ENCODE measurements at places on chromosomes 4 and X. TPM values are rescaled to one million over a fixed set of nuclear protein-coding genes. Genes with fewer than 3 reads are reported as not detected.

SSX2 gene
- not detected for polyA plus RNA-seq

BEX2 gene
- polyA plus RNA-seq, result 0.14 TPM

TACC3 gene
- polyA plus RNA-seq, result 7.0 TPM

FAM50A gene
- polyA plus RNA-seq, result 79.5 TPM

CENPI gene
- 5.0 TPM for polyA plus RNA-seq

LIAS gene
- 13.1 TPM for polyA plus RNA-seq

GPR143 gene
- polyA plus RNA-seq, result 0.05 TPM
